Caki2 (cell line): ENCODE measurements at places on chromosomes 3 and 15. TPM values are rescaled to one million over a fixed set of nuclear protein-coding genes. Genes with fewer than 3 reads are reported as not detected.

VIPR1 gene
- not detected in 2 replicates for total RNA-seq

CHRNA7 gene
- total RNA-seq, result 5.7 TPM in 1 of 2 replicates, not detected in the other

CCR8 gene
- total RNA-seq, result not detected in 2 replicates

CDC25A gene
- 7.7 and 12.0 TPM in 2 replicates for total RNA-seq

TNNC1 gene
- total RNA-seq, result 1.1 and 2.7 TPM in 2 replicates

USP8 gene
- total RNA-seq, result 16.0 and 34.2 TPM in 2 replicates

STRIT1 gene
- not detected in 2 replicates for total RNA-seq

SCN11A gene
- 0.03 TPM in 2 replicates for total RNA-seq

GRCh38 chr3:24736701-24737100 is 242.1 kb upstream of the THRB start:
- no peak for DNase-seq

GRCh38 chr3:77536038-77536775 is 496.3 kb downstream of the ROBO2 start:
- DNase-seq, result no peak

- DNase-seq, result no peak
Observed at GRCh38 chr15:80581976-80582375, 113.1 kb upstream of the ABHD17C start.

GRCh38 chr3:145820170-145820569 is 340.8 kb downstream of the PLOD2 start:
- no peak for DNase-seq

DNA sequence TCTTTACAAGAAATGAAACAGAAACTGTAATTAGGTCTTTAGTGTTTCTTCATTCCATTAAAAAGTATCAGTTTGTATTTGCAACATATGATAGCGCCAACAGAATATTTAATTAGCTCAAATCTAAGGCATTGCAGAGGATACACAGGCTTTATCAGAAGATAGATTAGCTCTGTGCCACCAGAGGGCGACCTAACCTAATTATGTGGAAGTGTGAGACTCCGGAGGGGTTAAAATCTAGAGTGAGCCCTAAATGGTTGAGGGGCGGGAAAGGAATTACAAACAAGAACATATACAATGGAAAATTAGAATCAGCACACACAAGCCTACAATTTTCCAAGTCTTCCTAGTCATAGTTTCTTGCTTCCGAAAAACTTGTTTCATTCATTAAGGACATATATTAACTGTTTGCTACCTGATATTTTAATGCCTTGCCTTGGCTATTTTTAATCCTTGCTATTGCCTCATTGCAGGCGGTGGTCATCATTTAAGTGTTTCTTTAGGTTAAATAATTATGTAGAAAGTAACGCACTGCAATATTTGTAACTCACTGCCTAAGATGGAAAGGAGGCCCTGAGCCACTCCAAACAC is 18.0 kb upstream of the RYR3 start:
- DNase-seq, result peak; percentile 57

DNA sequence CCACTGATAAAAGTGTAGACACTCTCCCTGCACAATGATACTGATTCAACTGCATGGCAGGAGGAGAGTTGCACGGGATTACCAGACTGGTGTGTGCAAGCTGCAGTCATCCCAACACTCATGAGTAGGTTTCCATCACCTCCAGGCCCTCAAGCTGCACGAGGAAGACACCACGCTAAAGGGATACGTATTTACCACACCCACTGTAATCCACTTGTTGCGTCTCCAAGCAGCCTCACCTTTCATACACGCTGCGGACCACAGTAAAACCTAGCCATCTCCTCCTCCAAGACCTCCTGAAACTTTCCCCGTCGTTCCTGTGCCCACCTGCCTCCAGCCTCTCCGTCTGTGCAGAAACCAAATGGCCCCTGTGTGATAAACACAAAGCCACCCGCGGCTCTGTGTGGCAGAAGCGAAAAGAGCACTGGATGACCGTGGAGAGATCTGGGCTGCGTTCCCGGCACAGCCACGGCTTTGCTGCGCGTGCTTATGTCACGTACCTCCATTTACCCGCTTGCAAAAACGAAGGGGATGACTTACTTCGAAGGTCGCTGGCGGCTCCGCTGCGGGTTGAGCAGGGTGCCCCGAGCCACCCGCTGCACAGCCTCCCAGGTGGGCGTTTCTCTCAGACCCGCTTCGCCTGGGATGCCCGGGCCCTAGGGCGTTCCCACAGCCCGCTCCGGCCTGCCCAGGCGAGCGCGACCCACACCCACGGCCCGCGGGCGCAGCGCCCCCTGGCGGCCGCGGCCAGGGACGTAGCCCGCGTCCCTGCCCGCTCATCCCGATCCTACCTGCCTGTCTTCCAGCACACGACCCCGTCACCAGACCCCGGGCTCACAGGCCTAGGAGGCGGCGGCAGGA is 643 bp downstream of the ABCC5 start:
- DNase-seq, result peak; percentile 71

- DNase-seq, result no peak
Observed at GRCh38 chr15:78620021-78620526, 722 bp downstream of the CHRNA3 start.

DNA sequence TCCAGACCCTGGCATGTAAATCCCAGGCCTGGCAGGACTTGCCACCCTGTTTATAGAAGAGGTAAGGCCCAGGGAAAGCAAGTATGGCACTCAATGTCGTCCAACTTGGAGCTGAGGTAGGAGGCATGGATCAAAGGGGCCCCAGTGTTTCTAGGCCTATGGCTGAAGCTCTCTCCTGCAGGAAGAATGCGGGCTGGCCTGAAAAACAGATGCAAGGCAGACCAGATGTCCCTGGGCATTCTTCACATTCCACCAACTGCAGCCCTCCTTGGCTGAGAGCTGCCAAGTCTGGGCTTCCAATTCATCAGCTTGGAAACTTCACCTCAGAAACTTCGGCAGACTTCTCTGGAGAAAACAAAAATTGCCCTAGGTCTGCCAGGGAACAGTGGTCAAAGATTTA is 22.2 kb downstream of the MESD start:
- no peak for DNase-seq

GRCh38 chr3:5057272-5057671 is 64.8 kb upstream of the ARL8B start:
- no peak for DNase-seq

GRCh38 chr15:83278191-83278590 is 6.3 kb downstream of the BNC1 start:
- peak; percentile 12 for DNase-seq

- DNase-seq, result no peak
Observed at GRCh38 chr3:128070898-128071591, 18.8 kb downstream of the SEC61A1 start.

GRCh38 chr3:135444058-135444457 is 521.5 kb upstream of the PPP2R3A start:
- no peak for DNase-seq

GRCh38 chr15:40438712-40439111 is 2.0 kb upstream of the BAHD1 start:
- DNase-seq, result no peak

DNA sequence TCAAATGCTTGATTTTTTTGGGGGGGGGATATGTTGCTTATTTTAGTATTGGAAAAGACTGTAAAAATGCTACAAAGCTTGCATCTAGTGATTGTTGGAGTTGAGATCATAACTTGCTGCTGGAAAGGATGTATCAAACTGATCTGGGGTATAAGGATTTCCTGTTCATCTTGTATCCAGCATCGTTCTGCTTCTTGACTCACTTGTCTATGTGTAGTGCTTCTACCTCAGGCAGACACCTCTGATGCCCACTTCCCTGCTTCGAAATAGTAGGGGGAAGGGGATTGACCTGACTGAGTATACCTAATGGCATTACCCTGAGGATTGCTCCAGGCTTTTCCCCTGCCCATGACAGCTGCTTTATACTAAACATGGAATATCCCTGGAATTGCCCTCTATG is 42.7 kb downstream of the STT3B start:
- DNase-seq, result no peak

- no peak for DNase-seq
Observed at GRCh38 chr3:86814321-86814720, 176.6 kb downstream of the VGLL3 start.

DNA sequence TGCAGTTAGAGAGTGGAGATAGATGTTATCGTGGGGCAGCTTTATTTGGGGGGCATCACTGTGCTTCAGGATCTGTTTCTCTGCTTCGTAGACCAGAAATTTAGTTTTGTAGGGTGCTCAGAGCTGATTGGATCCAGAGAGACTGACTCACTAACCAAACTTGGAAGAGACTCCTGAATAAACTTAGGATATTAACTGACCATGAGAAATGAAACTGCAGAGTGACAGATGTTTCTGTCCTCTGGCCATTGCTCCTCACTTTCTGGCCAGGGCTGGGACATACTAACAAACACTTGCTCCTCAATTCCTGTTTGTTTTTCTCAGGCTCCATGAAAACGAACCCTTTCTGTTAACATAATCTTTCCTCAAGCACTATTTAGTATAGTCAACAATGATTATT is 4.3 kb downstream of the ZNF592 start:
- DNase-seq, result peak; percentile 38

DNA sequence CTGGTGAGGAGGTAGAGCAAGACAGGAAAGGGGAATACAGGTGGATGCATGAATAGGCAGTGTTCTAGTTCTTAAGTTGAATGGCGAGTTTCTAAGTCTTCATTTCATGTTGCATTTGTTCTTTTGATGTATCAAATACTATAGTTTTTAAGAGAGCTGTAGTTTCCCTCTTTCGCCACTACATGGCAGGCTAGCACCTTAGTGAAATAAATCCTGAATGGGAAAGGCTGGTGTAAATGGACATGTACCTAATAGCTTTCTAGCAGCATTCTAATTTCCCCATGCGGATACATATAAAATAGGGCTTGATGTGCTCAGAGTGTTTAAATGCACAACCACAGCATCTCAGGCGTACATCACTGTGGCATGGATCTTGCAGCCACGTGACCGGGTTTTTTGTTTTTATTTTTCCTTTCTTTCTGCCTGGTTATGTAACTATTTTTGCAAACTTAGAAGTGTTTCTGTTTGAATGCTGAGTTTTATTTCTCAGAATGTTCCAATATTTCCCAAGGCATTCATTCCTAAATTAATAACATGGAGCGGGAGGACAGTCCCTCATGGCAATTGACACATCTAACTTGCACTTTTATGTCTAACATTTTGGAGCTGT is 23.5 kb upstream of the CLN6 start:
- DNase-seq, result peak; percentile 47
